ENCODE measurements at places on chromosomes 16 and 17.

- DNase-seq, result no peak
These were observed 46.9 kb downstream of the HELZ start for GRCh38 chr17:67198131-67198530.

DNA sequence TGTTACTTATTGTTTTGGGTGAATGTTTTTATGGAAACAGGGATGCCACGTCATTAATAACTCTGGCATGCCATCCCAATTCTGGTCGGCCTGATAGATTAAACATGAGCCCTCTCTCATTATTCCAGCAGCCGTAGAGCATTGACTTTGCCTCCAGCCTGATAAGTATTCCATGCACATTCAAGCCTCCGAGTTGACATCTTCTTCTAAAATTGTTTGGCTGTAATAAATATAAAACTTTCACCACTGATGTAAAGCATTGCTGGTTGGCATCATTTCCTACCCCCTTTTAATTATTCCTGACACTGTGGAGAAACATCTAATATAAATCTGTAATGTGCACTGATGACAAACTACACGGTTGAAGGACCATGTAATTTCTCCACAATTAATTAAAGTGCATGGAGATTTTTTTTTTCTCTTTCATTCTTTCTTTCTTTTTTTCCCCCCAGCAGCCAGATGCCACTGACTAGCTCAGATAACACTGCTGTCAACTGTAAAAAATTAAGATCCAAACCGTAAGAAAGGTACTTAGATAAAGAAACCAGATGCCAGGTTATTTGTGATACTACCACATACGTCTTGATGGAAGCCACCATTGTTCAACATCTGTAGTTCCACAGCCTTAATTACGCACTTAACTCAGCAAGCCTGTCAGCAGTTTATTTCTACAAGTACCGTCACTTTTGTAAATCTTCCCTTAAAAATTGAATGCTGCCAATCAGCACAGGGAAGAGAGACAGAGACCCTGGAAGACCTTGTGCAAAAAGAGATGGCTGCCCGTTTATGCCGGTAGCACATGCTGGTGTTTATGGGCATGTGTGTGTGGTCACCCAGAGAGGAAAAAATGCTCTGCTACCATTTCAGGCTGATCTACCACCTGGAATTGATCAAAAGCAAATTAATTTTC is 237.7 kb downstream of the IRX3 start:
- no peak for DNase-seq

GRCh38 chr16:2031081-2031577 is 4.4 kb downstream of the NHERF2 start:
- no peak for DNase-seq

- no peak for DNase-seq
These were observed 60.4 kb upstream of the TOB1 start for GRCh38 chr17:50926523-50926922.

DNA sequence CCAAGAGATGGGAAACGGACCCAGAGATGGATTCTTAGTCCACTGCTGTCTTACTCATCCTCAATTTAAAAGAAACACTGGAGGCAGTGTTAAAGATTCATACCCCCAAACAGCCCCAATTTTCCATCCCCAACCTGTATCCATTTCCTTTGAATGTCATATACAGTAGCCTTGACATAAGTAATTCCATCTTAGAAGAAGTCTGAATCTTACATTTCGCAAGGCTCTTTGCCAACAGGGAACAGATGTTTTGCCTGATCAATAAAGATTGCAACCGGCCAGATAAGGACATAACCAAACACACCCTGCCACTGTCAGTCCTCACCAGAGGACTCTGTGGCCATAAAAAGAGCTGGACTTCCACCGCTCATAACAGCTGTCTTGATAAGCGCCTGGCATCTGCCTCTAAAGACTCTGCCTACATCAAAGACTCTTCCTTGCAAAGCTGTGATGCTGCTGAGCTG is 59.0 kb upstream of the MED9 start:
- DNase-seq, result no peak

- no peak for DNase-seq
These were observed 114.6 kb upstream of the NOG start for GRCh38 chr17:56478836-56479447.

DNA sequence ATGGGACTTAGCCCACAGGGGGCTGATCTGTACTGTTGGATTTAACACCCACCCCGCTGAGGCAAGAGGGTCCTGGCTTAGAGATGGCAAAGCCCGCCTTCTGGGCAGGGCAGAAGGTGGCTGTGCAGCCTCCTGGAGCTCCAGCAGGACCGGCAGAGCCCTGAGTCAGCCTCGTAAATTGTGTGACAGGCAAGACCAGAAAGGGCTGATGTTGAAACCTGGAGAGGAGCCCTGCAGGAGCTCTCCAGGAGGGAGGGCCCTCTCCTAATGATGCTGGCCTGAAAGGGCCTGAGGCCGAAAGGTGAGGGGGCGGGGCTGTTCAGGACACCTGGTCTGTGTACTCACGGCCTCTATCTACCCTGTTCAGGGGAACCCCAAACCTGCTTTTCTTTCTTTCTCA is 22.5 kb upstream of the MYO15B start:
- DNase-seq, result no peak

DNA sequence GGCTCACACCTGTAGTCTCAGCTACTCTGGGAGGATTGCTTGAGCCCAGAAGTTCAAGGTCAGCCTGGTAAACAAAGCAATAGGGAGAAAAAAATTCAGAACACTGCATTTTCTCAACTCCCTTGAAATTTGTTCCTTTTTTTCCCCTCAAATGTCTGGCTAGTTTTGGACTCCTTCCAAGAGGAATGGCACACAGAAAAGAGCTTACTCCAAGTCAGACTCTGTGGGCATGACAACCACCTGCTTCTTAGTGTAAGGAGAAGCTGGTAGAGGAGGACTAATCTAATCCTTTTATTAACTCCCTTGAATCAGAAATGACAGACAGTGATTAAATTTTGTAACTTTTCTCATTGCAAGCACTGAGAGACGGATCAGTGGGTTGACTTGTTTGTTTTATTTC is 27.9 kb upstream of the HYDIN start:
- DNase-seq, result no peak

DNA sequence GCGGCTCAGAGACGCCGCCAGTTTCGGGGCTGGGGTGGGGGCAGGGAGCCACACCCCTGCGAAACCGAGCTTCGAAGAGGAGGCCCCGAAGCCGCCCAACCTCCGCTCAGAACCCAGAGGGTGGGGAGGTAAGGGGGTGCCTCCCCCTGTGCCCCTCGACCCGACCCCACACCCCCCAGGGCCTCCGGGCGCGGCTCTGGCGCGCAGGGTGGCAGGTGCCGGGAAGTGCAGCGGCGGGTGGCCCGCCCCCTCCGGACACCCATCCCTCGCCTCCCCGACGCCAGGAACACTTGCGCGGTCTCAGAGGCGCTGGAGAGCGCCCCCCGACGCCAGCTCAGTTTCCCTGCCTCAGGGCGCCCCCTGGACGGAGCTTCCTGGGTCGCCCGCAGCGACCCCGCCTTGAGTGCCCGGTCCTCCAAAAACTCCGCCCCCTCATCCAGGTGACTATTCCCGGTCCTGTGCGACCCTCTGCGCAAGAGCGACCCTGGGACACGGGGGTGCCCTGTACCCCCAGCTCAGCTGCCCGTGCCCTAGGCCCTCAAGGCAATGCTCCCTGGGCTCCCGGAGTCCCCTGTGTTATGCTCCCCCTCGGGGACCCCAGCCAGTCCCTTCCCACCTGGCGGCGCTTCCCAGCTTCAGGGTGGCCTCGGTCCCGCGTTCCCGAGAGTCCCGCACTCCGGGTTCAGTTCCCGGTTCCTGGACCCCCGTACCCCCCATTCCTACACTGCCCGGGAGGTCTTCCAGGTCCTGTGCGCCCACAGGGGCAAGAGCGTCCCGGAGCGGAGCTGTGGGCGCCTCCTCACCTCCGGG is 562 bp downstream of the PPL start:
- no peak for DNase-seq

GRCh38 chr17:15920758-15921239 is 24.1 kb upstream of the ADORA2B start:
- no peak for DNase-seq

DNA sequence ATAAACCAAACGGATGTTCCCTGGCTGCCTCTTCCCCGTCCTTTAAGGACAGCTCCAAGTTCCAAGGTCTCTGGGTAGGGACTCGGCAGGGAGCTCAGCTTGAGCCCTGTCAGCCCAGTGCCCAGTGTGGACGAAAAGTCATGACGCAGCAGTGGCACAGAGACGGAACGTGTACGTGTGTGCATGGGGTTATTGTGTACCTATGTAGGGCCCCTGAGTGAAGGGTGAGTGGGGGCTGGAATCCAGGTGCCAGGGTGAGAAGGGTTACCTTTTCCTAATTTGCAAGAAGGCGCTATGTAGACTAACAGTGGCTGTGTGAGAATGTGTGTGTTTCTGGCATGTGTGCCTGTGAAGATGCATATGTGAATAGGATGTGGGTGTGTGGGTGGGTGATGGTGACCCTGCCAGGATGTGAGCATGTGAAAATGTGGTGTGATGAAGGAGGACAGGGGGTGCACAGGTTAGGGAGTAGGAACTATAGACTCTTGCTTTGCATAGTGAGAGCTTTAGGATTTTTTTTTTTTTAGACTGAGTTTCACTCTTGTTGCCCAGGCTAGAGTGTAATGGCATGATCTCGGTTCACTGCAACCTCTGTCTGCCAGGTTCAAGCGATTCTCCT is 6.0 kb downstream of the SCN4A start:
- peak; percentile 55 for DNase-seq

- no peak for DNase-seq
These were observed 73.6 kb upstream of the HAS3 start for GRCh38 chr16:69031877-69032301.

GRCh38 chr17:14300575-14301278 is at the start of gene HS3ST3B1:
TSS of gene HS3ST3B1 (plus strand) at chr17:14301081. CDS start at chr17:14301519, 438 bp downstream.
- peak; percentile 99 for DNase-seq

GRCh38 chr17:13256545-13256944 is 238.7 kb upstream of the ELAC2 start:
- no peak for DNase-seq

DNA sequence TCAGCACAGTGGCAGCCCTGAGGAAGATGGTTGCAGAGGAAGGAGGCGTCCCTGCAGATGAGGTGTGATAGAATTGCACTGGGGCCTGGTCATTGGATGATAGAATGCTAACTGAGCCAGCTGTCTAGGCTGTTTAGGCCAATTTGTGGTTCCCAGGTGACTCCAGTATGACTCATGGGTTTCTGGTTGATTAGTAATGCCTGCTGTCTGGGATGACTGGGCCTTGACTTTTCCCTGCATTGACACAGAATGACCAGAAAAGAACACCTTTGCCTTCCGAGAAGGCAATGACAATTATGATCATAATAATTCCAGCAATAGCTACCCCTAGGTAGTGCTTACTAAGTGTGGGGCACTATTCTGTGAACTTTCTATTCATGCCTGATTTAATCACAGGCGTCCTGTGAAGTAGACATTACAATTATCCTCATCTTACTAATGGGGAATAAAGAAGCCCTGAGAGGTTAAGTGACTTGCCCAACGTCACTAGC is 31.5 kb downstream of the USP43 start:
- DNase-seq, result no peak

GRCh38 chr17:75325827-75326225 is 36.6 kb upstream of the SLC25A19 start:
- no peak for DNase-seq

DNA sequence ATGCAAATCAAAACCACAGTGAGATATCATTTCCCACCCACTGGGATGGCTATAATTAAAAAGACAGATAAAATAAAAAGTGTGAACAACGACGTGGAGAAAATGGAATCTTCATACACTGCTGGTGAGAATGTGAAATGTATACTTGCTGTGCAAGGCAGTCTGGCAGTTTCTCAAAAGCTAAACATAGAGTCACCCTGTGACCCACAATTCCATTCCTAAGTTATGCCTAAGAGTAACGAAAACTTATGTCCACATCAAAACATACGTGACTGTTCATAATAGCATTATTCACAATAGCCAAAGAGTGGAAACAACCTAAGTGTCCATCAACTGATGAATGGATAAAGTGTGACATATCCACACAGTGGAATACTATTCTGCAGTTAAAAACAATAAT is 38.1 kb upstream of the VPS4A start:
- no peak for DNase-seq

DNA sequence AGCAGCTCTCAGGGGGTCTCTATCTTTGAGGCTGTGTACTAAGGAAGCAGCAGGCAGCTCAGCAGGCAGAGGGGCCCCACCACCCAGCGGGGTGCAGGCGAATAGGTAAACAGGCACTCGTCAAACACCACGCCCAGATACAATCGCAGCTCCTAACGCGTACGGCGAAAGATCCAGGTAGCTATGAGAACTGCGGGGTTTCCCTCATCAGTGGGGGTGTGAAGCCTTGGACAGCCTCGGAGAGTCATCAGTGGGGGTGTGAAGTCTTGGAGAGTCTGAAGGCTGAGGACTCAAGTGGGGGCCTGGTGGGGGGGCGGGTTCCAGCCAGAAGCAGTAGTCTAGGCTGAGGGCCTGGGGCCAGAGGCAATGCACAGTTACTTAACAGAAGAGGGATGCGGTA is 69.0 kb downstream of the RTN4RL1 start:
- no peak for DNase-seq

GRCh38 chr17:28935744-28936460 is 15.4 kb downstream of the PHF12 start:
- DNase-seq, result no peak

GRCh38 chr16:27729516-27730304 is 179.8 kb downstream of the KATNIP start:
- DNase-seq, result no peak

DNA sequence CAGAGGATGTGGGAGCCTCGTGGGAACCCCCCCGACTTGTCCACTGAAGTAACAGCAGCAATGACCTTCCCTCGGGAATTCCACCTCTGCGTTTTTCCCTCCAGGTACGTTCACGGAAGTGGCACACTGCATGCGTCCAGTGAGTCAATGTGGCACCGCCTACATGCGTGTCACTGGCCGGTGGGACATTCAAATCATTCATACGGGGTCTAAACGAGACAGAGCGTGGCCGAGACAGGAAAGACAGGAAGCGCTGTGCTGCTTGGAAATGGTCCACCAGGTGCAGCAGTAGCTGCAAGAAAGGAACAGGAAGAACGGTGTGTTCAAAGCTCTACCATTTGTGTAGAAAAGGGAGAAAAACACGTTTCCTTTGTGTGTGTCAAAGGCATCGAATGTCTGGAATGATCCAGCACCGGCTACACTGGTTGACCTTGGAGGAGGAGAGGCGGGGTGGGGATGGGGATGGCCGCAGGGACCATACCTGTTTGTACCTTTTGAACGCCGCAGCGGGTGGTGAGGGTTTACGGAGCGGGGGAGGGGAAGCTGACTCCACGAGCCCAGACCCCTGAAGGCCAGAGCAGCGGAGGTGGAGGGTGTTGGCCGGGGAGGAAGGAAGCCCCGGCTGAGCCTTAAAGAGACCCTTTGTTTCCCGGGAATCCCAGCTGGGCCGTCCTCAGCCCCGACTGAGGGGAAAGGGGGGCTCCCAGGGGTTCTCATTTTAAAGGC is 1.7 kb upstream of the PGAP6 start:
- peak; percentile 44 for DNase-seq

GRCh38 chr17:39999067-39999466 is 16.2 kb upstream of the CSF3 start:
- no peak for DNase-seq

Data from T-helper 2 cell treated with Interferon-gamma antibody and Interleukin-4, amounts not matched to agents 5 μg/mL and 100 μg/mL, for 36 hours (primary cell).